ENCODE measurements at places on chromosomes 6 and 20. TPM values are rescaled to one million over a fixed set of nuclear protein-coding genes. Genes with fewer than 3 reads are reported as not detected.

Gene MLN
- total RNA-seq: not detected

Gene GDAP1L1
- total RNA-seq: not detected

Gene CNBD2
- total RNA-seq: not detected

Gene ETV7
- 3.7 TPM for total RNA-seq

Gene CLPSL2
- not detected for total RNA-seq

Gene CGA
- not detected for total RNA-seq

Gene PRR18
- not detected for total RNA-seq

Gene GGT7
- 11.2 TPM for total RNA-seq

Gene SLC22A16
- not detected for total RNA-seq

Gene SIRPB2
- 3.8 TPM for total RNA-seq

Gene BCAS1
- 69.9 TPM for total RNA-seq

Gene XKR7
- total RNA-seq: not detected

Gene RALY
- total RNA-seq: 166 TPM

Gene ASIP
- total RNA-seq: not detected

Gene SERPINB1
- total RNA-seq: 60.2 TPM

Gene SLC35F1
- total RNA-seq: 0.82 TPM

Gene PSMG4
- 22.7 TPM for total RNA-seq

Gene COL20A1
- total RNA-seq: not detected

Gene LAMA4
- 52.9 TPM for total RNA-seq

Gene MUCL3
- total RNA-seq: not detected

Gene NMBR
- not detected for total RNA-seq

Gene PPIL1
- total RNA-seq: 1.5 TPM

Gene VSX1
- total RNA-seq: not detected

Gene ANKRD6
- total RNA-seq: 9.4 TPM

Gene ARFGEF3
- 11.9 TPM for total RNA-seq

Gene PSMB9
- 39.9 TPM for total RNA-seq

Gene RNGTT
- total RNA-seq: 17.3 TPM

Gene MTFR2
- not detected for total RNA-seq

Gene PRDM1
- total RNA-seq: 2.4 TPM

Gene PRPH2
- total RNA-seq: 0.32 TPM

Measured in transverse colon (tissue), 4 donors.